ENCODE measurements at places on chromosomes 13 and 19.

GRCh38 chr13:45951724-45952123, 100.2 kb upstream of the SIAH3 start:
- no peaks in the 10 kb centered on the region for H3K27me3 ChIP-seq
- H3K4me3 ChIP-seq: no peak overlapping the region
- H3K27ac ChIP-seq: no peak overlapping the region
- peaks cover 10% of the 10 kb centered on the region for H3K36me3 ChIP-seq
- H3K4me1 ChIP-seq: peaks cover 5% of the 10 kb centered on the region

- no peak overlapping the region for H3K27ac ChIP-seq
- no peaks in the 10 kb centered on the region for H3K36me3 ChIP-seq
- H3K4me1 ChIP-seq: peaks cover 54% of the 10 kb centered on the region
- H3K4me3 ChIP-seq: no peak overlapping the region
- H3K27me3 ChIP-seq: no peaks in the 10 kb centered on the region
Observed at GRCh38 chr13:51832471-51833152, 12.4 kb downstream of the TMEM272 start.

DNA sequence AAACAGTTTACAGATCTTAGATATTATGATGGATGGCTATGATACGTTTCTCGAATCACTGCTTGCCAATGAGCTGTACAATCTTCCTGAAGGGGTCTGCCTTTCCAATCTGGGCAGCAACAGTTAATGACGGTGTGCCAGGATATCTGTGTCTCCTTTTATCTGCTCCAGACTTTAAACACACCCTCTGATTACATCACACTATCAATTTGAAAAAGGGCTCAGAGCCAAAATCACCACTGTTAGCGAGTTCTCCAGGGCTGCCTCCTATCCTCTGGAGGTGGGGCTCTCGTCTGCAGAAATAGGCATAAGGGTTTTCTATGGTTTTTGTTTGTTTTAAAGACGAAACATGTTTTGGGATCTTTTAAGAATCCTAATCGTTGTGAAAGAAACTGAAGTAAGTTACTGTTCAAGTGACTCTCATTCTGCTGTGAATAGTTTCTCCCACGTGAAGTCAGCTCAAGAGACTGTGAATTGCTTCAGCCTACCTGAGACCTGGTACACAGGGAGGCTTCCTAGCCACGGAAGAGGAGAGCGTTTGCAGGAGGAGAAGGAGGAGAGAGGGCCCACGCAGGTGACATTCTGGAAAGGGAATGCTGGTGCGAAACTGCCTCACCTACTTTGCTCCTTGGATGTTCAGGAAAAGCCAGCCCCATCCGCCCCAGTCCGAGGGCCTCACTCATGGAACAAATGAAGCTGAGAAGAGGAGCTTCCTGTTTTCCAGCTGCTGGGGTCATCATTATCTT, 15.2 kb upstream of the GJA3 start:
- H3K27me3 ChIP-seq: peaks cover 78% of the 10 kb centered on the region
- DNase-seq: no peak
- H3K27ac ChIP-seq: no peak overlapping the region
- H3K4me3 ChIP-seq: no peak overlapping the region
- no peaks in the 10 kb centered on the region for H3K36me3 ChIP-seq

DNA sequence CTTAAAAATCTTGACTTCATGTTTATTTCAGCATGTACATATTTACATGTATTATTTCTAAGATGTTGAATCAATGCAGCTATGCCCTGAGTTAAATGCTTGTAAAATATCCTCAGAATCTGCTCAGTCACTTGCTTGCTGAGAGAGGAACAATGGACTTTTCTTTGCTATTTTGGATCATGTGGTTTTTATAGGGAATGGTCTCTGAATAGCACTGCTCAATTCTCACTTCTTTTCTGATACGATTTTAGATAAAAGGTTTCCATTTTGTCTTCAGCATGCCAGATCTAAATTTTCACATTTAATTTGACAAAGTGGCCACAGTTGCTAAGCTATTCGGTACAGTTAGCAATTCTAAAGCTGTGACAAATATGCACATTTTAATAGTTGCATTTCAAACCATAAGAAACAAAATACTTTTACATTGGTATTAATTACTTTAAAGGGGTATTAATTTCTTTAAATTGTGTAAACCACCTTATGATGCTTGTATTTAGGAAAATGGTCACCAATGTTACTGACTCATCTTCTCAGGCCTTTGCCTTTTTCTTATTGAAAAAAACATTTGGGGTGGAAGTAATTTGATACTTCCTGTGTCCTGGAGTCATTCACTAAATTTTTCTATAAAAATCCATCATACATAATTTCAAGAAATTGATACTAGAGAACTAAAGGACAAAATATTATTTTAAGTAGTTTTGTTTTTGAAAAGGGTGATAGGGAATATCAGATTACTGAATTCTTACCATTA, 113.5 kb downstream of the MYO16 start:
- H3K4me1 ChIP-seq: no peaks in the 10 kb centered on the region
- H3K36me3 ChIP-seq: no peaks in the 10 kb centered on the region
- no peak for DNase-seq
- no peak overlapping the region for H3K4me3 ChIP-seq
- no peaks in the 10 kb centered on the region for H3K27me3 ChIP-seq

GRCh38 chr19:1567116-1567847, 843 bp downstream of the MEX3D start:
- no peak overlapping the region for H3K4me3 ChIP-seq
- no peak overlapping the region for H3K27ac ChIP-seq
- H3K36me3 ChIP-seq: no peaks in the 10 kb centered on the region
- H3K4me1 ChIP-seq: peaks cover 2% of the 10 kb centered on the region

GRCh38 chr19:46297700-46298478, 1.0 kb downstream of the HIF3A start:
- no peak for DNase-seq
- H3K27ac ChIP-seq: no peak overlapping the region
- no peaks in the 10 kb centered on the region for H3K4me1 ChIP-seq

All from activated naive CD8-positive, alpha-beta T cell treated with anti-CD3 and anti-CD28 coated beads, Interleukin-2, amount 50 U/mL, for 24 hours (primary cell).